ENCODE measurements at places on chromosomes 7 and 10.

DNA sequence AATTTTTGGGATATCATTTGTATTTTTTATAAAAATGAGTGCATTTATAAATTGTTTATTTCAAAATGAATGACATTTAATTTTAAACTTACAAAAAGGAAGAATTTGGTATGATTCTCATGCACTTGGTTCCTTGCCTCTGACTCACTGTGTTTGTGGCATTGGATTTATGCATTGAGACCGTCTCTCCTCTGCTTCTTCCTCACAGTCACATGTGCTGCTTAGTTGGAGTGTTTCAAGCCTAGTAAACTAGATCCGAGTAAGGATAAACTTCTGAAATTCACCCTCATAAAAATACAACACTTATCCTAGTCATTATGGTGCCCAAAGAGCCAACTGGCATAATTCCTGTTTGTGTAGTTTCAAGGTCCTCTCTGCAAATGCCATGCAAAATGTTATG, 19.1 kb upstream of the FZD8 start:
- no peak for DNase-seq

DNA sequence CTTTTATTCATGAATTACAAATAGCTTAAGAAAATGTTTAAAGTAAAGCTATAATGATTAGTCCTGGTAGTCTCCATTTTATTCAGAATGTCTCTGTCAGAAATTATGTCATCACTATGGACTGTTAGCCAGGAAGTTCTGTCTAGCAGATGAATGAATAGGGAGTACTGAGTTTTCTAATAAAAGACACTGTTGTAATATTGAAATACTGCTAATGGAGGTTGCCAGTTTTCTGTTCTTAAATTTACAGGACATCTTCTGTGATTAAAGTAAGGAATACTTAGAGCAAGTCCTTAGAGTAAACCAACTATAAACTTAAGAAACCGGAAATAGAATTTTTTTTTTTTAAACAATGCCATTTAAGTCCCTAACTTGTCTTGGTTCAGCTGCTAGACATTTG, 309.8 kb downstream of the ADK start:
- no peak for DNase-seq

DNA sequence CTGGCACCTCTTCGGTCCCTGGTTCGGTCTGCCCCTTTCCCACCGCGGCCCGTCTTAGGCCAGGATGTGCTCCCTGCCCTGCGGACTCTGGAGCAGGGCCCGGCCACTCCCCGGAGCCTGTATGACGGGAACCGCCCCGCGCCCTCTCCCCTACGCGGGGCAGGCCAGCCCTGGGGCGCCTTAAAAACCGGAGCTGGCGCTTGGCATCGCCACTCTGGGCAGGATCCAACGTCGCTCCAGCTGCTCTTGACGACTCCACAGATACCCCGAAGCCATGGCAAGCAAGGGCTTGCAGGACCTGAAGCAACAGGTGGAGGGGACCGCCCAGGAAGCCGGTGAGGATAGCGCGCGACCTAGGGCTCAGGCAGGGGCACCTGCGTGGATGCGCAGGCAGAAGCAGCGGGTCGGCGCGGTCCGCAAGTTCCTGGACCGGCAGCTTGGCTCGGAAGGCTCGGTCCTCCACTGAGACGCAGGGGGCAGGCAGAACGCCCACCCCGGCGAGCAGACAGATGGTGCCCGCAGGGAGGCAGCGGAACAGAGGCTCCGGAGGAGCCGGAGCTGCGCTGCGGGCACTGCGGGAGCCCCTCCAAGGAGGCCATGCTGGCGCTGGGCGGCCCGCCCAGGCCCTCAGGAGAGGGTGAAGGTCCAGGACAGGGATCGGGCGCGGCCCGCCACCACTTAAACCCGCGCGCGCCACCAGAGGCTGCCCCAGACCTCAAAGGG, at the start of gene ADIRF:
Gene ADIRF, plus strand, starts transcription at position 212 of the 723 bp plus-strand sequence. Its CDS starts 63 bp downstream, at position 275.
- no peak for DNase-seq

DNA sequence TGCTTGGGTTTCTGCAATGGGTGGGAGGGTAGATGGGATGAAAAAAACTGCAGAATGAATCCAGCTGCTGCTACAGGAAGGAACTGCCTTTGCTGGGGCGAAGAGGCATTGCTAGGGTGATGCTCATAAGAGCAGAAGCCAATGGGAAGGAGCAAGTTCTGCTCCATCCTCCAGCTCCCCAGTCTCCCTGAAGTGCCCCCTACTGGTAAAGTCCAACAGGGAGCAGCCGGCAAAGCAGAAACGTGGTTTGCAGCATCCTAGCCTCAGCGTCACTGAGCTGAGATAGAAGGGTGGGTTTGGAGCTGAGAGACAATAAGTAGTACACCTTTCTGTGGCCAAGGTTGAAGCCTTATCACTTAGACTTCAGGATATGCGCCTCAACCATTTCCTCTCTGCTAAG, 220.5 kb downstream of the CCSER2 start:
- no peak for DNase-seq

GRCh38 chr7:24972991-24973390, 7.0 kb downstream of the OSBPL3 start:
- DNase-seq: no peak

DNA sequence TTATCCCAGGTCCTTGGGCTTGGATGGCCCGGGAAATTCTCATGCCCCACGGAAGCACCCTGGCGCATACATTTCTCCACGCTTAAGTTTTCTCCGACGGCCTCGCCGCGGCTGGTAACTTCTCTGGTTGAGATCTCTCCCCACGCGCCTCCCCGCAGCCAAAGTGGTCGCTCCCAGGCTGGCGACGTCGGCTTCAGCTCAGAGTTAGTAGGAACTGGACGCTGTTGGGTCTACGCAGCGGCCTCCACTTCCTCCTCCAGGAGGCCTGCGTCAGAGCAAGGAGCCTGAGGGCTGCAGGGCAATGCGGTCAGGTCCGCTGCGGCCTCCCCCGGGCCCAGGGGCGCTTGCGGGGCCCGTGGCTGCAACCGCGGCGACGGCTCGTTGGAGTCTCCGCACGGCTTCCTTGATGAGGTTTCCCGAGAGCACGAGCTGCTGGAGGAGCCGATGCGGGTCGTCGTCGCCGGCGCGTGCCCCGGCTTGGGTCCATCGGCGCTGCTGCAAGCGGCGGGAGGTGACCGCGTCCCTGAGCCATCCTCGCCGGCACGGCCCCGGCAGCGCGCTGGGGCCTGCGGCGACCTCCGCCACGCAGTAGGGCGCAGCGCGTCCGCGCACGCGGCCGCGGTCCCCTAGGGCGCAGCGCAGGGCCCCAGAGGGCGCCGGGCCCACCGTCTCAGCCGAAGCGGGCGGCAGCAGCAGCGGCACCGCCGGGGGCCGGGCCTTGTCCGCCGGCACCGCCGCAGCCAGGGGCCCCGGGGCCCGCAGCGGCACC, 744 bp downstream of the FRAT2 start:
- no peak for DNase-seq
